ENCODE measurements at places on chromosomes 2 and 18.
A peak's percentile ranks its signal among the peaks of the same experiment; 100 is the strongest.

DNA sequence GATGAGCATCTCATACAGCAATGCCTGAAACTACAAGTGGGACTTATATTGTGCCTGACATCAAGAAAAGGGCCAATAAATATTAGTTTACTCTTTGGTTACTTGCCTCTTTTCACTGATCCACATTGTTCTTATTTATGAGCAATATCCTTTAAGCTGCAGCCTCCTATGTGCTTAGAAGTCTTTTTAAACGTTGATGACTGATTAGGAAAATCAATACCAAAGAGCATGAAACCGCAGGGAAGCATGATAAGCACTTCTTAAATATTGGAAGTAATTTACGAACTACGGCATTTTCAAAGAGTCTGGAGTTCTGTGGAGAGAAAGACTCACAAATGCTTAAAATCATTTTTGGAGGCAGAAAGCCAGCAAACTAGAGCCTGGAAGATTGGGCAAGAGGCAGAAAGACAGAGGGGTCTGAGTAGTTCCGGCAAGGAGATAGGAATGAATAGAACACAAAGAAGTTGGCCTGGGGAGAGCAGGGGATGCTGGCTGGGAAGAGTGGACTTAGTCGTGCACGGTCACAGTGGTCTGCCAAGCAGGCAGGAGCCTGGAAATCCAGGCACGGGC is 122.6 kb upstream of the NOSTRIN start:
- DNase-seq, result no peak

- peak; percentile 72 for DNase-seq
Measured at GRCh38 chr2:148524519-148524919, 120.0 kb upstream of the EPC2 start.

- DNase-seq, result peak; percentile 91
Measured at GRCh38 chr18:59139291-59139614, 431 bp upstream of the SEC11C start.

GRCh38 chr18:41624460-41624859 is 330.6 kb upstream of the PIK3C3 start:
- no peak for DNase-seq

- no peak for DNase-seq
Measured at GRCh38 chr18:9365406-9365805, 30.8 kb downstream of the TWSG1 start.

DNA sequence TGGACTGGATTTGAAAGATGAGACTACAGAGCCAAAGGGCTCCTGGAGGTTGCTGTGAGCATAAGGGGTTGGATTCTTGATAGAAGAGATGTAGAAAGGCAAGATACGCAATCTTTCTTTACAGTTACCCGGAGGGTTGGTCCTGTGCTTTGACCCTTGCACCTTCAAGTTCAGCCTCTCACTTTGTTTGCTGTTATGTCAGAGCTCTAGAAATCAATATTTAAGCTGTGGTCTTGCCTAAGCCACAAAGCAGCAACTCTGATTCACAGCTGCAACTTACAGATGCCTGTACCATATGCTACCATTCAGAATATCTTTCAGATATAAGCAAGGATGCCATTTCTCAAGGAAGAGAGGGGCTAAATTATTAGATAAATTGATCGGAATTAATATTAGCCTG is 943.1 kb upstream of the LRRTM1 start:
- DNase-seq, result no peak

DNA sequence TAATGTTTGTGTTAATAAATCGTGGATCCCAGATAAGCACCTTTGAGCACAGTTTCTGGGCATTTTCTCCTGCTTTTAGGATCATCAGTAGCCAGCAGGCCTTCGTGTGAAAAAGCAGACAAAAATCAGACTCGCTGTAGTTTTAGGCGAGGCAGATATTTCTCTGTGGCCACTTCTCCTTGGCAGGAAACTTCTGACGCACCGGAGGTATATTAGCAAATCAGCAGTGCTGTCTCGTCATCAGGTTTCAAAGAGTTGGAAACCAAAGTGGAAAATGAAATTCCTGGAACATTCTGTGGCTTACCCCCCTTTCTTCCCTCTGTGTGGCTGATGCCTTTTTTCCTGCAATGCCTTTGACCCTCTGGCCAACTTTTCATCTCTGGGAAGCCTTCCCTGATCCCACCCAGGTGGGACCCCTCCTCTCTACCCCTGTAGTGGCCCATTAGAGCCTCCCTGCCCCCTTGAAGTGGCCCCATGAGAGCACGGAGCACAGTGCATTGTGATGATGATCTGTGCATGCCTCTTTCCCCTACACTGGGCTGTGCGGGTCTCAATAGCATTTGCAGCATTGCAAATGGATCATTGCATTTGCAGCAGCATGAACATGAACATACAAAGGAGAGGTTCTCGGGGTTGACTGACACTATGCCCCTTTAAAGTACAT is 93.3 kb downstream of the RNF144A start:
- DNase-seq, result no peak

DNA sequence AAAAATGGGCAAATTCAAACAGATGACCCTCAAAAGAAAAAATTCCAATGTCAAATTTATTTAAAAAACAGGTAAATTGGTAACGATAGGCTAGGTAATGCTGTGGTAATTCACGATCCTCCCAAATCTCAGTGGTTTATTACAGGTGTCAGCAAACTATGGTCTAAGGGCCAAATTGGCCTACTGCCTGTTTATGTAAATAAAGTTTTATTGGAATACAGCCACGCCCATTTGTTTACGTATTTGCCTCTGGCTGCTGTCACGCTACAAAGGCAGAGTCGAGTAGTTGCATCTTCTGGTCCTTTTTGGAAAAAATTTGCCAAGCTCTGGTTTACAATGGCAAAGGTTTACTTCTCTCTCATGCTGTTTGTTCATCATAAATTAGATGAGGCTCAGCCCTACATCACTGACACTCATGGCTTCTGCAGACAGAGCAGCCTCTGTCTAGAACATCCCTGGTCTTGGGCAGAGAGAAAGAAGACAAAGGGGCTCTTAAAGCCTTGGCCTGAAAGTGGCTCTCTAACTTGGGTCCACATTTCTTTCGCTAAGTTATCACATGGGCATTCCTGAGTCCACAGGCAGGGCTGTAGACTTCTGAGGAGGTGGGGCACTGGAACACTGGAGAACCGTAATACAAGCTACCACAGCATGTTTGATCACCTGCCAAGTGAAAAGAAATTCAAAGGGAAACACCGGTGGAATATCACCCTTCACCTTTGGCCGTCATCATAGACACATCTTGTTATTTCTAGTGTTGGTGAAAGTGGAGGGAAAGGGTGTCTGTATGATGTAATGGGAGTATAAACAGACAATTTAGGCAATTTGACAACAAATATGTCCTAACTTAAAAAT is 34.8 kb downstream of the SP110 start:
- no peak for DNase-seq

GRCh38 chr2:39658371-39658770 is 7.3 kb upstream of the TMEM178A start:
- DNase-seq, result no peak

GRCh38 chr2:213202011-213202410 is 50.6 kb upstream of the IKZF2 start:
- no peak for DNase-seq

GRCh38 chr2:106572541-106573450 is 85.6 kb downstream of the CD8B2 start:
- no peak for DNase-seq

DNA sequence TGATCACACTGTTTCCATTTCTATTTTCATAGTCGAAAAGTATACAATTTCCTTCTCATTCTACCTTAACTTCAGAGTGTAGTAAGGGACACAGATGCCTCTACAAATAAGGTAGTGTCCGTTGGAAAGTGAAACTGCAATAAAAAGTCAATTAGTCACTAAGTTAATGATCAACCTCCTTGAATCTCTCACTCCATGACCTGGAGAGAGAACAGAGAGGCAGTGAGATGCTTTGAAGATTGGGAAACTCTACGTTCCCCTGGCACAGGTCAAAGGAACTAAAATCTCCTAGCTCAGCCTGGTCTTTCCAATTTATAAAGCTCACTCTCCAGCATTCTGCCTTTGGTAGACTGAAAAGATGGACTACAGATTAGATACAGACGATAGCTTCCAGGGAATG is 153.8 kb upstream of the ACAA2 start:
- DNase-seq, result no peak

DNA sequence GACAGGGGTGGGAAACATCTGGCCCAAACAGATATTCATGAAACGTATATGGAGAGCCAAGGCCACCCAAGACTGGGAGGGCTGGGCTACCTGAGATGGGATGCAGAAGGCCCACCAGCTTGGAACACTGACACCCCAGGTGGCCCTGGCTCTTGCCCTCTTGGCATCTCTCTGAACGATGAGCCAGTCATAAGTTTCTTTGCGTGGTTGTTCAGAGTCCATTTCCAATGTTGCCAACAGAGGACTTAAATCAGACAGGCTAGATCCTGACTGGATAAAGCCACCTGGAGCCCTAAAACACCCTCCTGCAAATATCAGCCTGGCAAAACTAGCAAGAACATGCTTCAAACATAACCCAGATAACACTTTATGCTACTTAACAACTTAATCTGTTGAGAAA is 42.6 kb downstream of the LPIN2 start:
- no peak for DNase-seq

- DNase-seq, result no peak
Measured at GRCh38 chr2:8822218-8822617, 15.2 kb downstream of the KIDINS220 start.

- DNase-seq, result no peak
Measured at GRCh38 chr2:108253106-108253505, 13.3 kb downstream of the SULT1C3 start.

GRCh38 chr2:27890924-27891672 is 569 bp downstream of the BABAM2 start:
- DNase-seq, result peak; percentile 77

DNA sequence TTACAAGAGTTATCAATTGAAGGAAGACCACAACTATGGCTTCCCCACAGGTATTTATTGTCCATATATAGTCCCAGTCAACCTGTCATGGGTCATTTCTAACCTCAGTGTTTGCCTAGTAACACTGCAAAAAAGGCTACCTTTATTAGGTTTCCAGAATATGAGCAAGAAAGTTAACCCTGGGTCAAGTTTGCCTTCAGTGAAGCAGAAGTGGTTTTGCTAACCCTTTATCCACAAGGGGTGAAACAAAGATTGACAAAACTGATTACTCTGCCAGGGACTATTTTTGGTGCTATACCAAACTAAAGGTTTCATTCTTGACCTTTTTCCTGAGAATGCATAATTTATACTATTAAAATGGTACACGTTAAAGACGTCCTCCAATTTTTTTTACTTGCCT is 28.8 kb downstream of the SP100 start:
- DNase-seq, result no peak

- DNase-seq, result no peak
Measured at GRCh38 chr18:42922363-42922762, 193.1 kb downstream of the RIT2 start.

GRCh38 chr2:200235533-200235932 is 71.0 kb upstream of the SPATS2L start:
- no peak for DNase-seq

GRCh38 chr2:65608466-65608865 is 176.1 kb upstream of the SPRED2 start:
- DNase-seq, result no peak

- DNase-seq, result no peak
Measured at GRCh38 chr2:156562124-156562523, 125.9 kb downstream of the GPD2 start.

All from CD4-positive, alpha-beta T cell (primary cell).